ENCODE measurements at places on chromosomes 4 and X. TPM values are rescaled to one million over a fixed set of nuclear protein-coding genes. Genes with fewer than 3 reads are reported as not detected.

C4orf36 gene
- total RNA-seq: not detected

MAGEA10 gene
- total RNA-seq: not detected

SLC30A9 gene
- 37.9 TPM for total RNA-seq

UGT2B7 gene
- not detected for total RNA-seq

Data from T-helper 1 cell treated with Interleukin-12 subunit alpha and Interleukin-12 subunit beta and Interleukin-4 antibody, amounts not matched to agents 30 ng/mL and 1 ng/mL, for 36 hours (primary cell).